ENCODE measurements at places on chromosomes 5 and 9. TPM values are rescaled to one million over a fixed set of nuclear protein-coding genes. Genes with fewer than 3 reads are reported as not detected.

Gene CBY3
- total RNA-seq: not detected

Gene LCN12
- not detected for total RNA-seq

Gene UNC5A
- not detected for total RNA-seq

Gene NNT
- total RNA-seq: 77.8 TPM

Gene PCDHGA10
- 0.07 TPM for total RNA-seq

Gene CARD9
- 35.6 TPM for total RNA-seq

Gene CNTFR
- not detected for total RNA-seq

Gene TLR4
- 0.02 TPM for total RNA-seq

Gene SLC28A3
- not detected for total RNA-seq

Gene TRPM3
- not detected for total RNA-seq

Gene SPINK13
- total RNA-seq: not detected

Gene HK3
- not detected for total RNA-seq

Gene C9orf153
- total RNA-seq: not detected

Gene GTF2H2C
- total RNA-seq: 59.6 TPM

Gene NUTM2F
- not detected for total RNA-seq

Gene FBP1
- total RNA-seq: 0.24 TPM

Gene CCNH
- total RNA-seq: 100 TPM

Gene DMGDH
- 0.58 TPM for total RNA-seq

Gene DNLZ
- total RNA-seq: 25.8 TPM
